ENCODE measurements at places on chromosomes 4 and X.

DNA sequence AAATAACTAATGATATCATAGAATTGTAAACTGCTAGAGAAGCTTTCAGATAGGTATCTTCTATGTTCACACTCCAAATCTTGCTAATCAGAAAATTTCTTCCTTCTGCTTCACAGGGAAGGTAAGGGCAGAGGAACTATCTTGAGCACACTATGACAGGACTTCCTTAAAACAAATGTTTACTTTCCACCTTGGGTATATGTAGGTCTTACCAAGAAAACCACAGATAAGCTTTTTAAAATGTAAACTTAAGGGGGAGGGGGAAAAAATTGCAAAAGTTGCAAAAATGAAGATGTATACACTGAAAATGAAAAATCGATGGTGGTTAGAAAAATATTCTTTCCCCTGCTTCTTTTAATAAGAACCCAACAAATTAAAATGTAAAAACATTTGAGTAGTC, 30.9 kb downstream of the YTHDC1 start:
- no peak for DNase-seq

- DNase-seq = no peak
Measured at GRCh38 chr4:75046641-75047040, 113.7 kb downstream of the PARM1 start.

DNA sequence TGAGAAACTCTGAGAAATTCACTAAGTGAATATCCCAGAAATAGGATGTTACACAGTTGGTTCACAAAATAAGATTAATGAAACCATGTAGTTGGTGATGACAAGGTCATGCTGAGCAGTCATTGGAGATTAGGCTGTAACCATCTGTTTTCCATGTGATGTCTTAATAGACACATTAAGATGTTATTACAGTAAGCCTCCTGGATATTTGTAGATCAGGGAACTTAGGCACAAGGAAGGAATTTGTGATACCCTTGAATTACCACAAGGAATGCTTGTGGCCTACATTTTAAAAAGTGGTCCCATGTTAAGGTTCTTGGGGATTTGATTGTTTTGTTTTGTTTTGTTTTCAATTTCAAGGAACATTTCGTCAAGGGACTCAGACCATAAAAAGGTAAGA, 185.6 kb upstream of the BANK1 start:
- no peak for DNase-seq

GRCh38 chr4:76420762-76421581, at the start of gene CCDC158:
CCDC158 (minus strand) TSS chr4:76421141; CDS start chr4:76403207, 17,934 bp downstream.
- peak; percentile 27 for DNase-seq

DNA sequence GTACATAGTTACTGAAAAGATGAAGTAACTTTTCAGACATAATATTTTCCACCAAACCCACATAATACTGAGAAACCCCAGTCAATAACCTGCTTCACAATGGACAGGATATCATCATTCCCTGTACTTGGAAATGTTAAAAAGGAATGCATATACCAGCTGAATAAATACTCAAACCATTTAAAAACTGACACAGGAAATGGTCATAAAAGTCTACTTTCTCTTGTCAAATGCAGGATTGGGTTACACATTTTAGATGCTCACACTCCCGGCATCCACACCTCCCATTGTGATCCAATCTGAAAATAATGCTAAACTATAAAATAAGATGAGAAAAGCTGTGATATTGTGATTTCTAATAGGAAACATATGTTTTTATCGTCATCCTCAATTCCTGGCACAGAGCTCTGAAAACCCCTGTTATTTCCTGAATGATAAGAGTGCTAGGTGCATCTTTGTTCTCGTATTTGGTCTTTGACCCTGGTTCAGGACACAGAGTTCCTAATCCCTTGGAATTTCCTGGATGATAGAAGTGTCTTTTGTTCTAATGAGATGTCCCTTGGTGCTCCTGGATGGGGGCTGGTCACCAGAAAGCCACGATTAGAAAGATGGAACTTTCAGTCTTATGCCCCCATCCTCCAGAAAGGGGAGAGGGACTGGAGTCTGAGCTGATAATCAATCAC, 821.3 kb downstream of the TRIML1 start:
- DNase-seq = no peak

- DNase-seq = no peak
Measured at GRCh38 chr4:148214529-148215166, 227.6 kb downstream of the NR3C2 start.

DNA sequence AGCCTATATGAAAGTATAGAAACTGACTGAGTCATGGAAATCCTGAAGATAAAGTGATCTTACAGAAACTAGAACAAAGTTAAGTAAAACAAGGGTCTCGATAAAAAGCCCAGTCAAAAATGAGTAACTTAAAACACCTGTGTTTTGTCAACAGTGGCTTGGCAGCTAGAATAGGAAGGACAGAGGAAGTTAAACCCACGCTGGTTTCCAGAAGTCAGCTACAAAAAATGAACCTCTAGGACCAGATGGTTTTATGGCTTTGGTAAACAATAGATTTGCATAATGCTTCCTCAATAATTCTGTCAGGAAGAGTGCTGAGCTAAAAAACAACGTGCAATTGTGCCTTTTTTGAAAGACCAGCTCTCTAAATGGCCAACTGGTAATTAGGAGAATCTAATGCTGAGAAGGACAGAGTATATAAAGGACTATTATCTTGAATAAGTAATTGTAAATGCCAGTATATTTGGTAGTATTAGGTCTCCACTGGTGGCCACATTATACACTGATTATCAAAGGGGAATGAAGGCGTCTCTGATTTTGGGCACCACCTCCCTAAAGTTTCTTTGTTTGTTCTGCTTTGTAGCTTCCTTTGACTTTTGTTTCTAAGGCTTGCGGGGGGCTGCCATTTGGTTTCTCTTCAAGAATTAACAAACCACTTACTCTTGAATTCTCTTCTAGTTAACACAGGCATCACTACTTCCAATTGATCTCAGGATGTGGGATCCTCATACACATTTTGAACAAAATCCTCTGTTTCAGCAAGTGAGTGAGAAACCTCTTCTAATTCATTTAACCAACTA, 72.2 kb upstream of the PPP3CA start:
- no peak for DNase-seq

GRCh38 chrX:83504721-83505479, 3.2 kb upstream of the POU3F4 start:
- DNase-seq = no peak

- DNase-seq = peak; percentile 20
Measured at GRCh38 chr4:13627178-13627605, 333 bp downstream of the BOD1L1 start.

DNA sequence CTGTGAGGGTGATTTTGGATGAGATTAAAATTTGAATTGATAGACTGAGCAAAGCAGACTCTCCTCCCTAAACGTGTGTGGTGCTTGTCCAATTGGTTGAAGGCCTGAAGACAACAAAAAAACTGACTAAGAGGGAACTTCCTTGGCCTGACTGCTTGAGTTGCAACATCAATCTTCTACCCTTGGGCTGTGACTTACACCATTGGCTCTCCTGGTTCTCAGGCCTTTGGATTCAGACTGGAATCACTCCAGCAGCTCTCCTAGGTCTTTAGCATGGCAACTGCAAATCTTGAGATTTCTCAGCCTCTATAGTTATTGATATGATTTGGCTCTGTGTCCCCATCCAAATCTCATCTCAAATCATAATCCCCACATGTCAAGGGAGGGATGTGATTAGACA, 49.7 kb upstream of the IGFBP7 start:
- DNase-seq = no peak

DNA sequence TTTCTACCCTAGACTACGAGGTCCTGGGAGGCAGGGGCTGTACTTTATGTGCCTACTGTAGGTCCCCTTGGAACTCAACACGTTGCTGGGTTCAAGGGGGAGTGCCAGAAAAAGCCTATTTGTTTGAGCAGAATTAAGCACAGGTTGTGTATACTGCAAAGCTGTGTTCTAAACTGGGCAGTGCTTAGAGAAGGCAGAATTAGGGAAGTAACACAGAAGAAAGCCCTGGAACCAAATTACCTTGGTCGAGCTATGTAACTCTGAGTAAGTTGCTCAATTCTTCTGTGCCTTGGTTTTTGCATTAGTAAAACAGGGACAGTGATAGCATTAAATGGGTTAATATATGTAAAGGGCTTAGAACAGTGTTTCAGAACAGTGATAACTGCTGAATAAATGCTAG, 245.0 kb upstream of the SFRP2 start:
- DNase-seq = no peak

DNA sequence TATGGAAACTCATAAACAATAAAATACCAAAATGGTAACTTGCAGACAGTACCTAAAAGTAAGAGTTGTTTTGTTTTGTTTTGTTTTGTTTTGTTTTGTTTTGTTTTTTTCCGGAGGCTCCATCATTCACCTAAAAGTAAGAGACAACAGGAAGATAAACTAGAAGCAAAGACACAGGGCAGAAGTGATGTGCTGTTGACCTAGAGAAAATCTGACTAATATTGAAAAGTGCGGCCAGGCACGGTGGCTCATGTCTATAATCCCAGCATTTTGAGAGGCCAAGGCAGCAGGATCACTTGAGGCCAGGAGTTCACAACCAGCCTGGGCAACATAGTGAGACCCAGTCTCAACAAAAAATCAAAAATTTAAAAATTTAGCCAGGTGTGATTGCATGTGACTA, 5.6 kb upstream of the CENPC start:
- no peak for DNase-seq

GRCh38 chrX:119340606-119341205, 58.4 kb upstream of the SLC25A43 start:
- DNase-seq = no peak

DNA sequence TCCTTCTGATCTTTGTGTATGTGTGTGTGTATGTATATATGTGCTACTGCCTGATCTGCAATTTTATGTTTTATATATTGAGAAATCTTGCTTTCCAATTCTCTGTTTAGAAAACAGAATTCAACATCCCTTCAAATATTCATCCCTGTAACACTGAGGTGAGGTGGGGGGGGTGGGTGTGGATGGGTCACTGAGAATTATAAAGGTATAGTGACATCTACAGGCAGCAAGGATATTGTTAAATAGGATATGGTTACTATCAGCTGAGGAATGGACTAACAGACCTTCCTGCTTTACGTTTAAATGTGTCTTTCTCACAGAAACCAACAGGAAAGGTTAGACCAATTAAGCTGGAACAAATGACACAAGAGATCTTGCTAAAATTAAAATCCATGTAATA, 19.0 kb upstream of the MAGEB2 start:
- DNase-seq = no peak

- no peak for DNase-seq
Measured at GRCh38 chr4:93317561-93317960, 511.0 kb upstream of the ATOH1 start.

GRCh38 chrX:109874548-109874947, 128.4 kb upstream of the TMEM164 start:
- no peak for DNase-seq

DNA sequence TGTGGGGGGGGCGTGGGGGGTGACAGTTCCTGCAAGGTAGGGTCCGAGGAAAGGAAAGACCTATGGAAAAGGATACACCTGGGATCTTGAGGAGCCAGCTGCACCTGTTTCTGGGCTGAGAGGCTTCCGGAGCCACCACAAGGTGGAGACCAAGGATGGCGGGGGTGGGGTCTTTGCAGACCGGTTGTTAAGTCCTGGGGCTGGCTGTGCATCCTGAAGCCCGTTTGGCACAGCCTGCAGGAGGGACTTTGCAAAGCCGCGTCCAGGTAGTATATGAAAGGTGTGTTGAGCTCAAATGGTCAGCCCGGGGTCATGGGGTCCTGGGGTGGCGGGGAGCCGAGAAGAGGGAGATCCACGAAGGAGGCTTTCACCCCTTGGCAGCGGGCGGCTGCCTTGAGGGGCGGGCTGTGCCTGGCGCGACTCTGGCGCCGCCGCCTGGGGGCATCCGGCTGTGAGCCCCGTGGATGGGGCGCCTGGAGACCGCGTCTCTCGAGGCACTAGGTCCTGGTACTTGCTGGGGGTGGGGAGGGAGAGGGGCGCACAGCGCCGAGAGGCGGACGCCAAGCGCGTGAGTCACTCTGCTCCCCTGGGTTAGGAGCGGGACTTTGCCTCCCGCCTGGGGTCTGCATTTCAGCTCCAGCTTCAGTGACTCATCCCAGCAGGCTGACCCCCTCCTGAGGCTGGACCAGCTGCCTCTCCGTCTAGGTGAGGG, 58.2 kb upstream of the DYNLT3 start:
- peak; percentile 12 for DNase-seq

GRCh38 chr4:140884431-140885058, 128.4 kb upstream of the TBC1D9 start:
- DNase-seq = peak; percentile 14

DNA sequence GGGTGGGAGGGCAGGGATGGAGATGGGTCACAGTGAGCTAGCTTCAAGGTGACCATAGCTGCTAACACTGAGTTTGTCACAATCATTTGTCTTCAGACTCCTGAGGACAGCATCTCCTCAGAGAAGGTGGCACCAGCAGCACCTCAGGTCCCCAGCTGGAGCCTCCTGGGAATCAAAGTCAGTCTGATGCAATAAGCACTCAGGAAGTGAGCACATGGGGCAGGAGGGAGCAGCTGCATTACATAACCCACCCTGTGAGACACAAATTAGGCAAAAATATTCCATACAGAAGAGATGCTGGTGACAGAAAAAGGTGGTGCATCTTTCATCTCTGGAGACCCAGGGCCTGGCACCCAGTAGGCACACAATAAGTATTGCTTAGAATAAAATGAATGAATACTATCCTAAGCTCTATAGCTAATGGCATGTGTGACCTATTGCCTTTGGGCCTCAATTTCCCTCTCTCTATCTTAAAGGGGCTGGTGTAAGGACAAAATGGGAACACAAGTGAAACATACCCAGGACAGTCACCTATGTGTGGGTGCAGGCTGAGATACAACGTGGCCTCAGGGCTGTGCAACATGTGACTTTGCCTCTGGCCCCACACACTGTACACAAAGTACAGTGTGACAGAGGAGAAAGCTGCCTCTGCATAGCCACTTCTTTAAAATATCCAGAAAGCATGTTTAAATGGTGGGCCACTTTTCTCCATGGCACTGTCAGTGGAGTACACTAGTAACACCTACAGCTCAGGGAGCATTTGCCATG, 37.1 kb downstream of the SLC39A8 start:
- DNase-seq = no peak

DNA sequence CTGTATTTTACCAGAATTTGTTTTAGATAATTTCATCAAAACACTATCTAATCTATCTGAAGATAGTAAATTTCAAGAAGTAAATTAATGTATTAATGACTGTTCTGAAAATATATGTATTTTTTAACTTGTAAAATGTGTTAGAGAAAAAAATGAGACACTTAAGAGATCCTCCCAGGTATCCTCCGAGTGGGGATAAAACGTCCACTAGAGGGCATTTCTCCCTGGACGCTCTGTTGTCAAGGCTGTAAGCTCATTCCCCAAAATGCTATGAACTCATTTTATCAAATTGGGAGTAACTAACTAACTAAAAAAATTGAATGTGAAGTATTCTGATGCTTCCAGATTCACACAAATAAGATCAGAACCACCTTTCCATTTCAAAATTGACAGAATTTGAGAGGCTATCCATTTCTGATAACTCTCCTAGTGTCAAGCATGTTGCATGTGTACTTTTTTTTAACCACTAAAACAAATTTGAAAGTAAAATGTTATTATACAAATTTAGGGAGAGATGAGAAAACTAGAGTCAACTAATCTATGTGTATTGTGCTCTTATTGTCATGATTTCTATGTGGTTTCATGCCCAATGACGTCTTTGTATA, 337.3 kb upstream of the HS3ST1 start:
- peak; percentile 13 for DNase-seq
